Aorta (tissue), 5 donors: ENCODE measurements at places on chromosomes 5 and 9. TPM values are rescaled to one million over a fixed set of nuclear protein-coding genes. Genes with fewer than 3 reads are reported as not detected.

Gene FAM163B
- not detected for total RNA-seq

Gene SCGB3A2
- not detected for total RNA-seq

Gene GBGT1
- total RNA-seq, result 28.9 TPM

DNA sequence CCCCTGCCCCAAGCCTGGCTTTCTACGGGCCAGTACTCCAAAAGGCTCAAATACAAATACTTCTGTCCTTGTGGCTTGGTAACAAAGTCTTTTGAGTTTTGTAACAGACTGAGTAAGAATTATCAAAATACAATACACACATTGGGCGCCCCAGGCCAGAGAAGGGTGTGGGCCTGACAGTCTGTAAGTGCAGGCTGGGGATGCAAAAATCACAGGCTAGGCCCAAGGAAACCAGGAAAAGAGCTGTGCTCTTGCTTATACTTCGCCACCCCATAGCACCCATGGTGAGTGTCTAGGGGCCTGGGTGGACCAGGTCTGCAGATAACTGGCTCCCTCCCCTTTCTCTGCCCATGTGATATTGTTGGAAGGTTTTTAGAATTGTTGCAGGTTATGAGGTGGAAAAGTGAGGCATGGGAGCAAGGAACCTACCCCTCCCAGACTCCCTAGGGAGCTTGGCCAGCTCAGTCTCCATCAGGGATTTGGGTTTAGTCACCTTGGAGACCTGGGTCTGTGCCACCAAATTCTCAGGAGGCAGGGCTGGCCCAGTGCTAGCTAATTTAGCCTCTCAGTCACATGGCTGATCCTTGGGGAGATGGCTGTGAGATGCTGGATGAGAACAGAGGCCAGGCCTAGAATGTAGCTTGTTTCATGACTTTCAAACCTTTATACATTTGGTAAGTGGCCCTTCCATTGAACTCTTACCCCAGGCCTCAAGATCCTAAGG lies 72.9 kb downstream of the TARS1 start:
- peak; percentile 85 for DNase-seq
